Stimulated activated CD8-positive, alpha-beta memory T cell treated with anti-CD3 and anti-CD28 coated beads, Interleukin-4, amount 100 ng/mL, for 4 hours (primary cell): ENCODE measurements at places on chromosomes 2 and 18.

DNA sequence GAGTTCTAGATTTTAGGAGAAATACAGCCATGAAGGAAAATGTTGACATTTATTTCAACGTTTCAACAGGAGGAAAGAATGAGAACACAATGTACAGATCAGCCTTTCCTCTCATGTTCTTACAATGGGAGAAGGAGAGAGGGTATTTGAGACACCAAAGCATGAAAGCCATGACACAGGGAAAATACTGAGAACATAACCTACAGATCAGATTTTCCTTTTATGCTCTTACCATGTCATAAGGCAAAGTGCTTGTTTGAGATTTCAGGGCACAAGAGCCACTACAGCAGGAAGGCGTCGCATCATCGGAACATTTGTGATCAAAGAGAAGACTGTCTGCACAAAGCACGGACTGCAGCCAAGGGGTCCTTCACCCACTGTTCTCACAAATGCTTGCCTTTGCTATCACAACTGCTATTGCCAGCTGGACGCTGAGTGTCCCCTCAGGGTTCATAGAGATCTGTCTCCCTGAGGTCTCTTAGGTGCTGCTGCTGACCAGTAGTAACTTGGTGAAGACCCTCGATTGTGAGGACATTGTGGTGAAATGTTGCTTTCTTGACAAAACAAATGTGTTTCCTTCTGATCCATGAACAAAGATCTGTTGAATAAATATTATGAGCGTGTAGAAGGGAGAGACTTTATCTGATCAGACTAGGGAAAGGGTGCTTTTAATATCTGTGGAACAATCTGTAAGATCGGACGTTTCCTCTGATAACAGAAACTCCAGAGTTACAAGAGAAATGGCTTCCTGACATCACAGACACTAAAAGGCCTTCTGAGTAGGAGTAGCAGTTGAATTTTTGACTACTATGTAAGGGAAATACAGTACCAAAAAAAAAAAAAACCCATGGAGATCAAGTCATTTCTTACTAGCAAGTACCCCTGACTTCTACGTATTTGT lies 6.4 kb upstream of the IL1RL1 start:
- DNase-seq = no peak

- DNase-seq = no peak
These were observed 591.9 kb downstream of the TMEM182 start for GRCh38 chr2:103353774-103354173.

DNA sequence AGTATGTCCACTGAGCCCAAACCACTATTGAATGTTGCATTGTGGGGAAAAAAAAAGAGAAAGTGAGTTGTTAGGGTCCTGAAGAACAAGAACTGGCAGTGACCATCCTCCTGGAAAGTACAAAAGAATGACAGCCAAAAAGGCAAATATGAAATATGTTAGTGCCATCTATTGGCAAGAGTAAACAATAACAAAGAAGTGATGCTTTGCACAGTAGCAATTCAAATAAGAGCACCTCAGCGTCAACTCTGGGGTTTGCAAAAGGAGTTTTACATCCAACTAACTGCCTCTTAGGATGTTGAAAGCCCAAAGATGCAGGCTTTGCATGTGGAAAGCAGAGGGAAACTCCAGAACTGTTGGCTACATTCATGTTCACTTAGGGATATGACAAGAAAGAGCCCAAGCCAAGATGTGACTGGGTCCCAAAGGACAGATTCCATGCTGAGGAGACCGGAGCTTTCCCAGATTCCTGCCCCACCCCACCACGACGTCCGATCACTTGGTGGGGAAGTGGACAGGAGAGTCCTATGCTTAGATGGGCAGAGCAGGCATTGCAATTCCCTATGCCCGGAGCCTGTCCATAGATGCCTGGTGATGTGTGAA lies 15.6 kb downstream of the TRABD2A start:
- DNase-seq = no peak

- DNase-seq = no peak
These were observed 121.8 kb downstream of the CERS6 start for GRCh38 chr2:168577885-168578284.

DNA sequence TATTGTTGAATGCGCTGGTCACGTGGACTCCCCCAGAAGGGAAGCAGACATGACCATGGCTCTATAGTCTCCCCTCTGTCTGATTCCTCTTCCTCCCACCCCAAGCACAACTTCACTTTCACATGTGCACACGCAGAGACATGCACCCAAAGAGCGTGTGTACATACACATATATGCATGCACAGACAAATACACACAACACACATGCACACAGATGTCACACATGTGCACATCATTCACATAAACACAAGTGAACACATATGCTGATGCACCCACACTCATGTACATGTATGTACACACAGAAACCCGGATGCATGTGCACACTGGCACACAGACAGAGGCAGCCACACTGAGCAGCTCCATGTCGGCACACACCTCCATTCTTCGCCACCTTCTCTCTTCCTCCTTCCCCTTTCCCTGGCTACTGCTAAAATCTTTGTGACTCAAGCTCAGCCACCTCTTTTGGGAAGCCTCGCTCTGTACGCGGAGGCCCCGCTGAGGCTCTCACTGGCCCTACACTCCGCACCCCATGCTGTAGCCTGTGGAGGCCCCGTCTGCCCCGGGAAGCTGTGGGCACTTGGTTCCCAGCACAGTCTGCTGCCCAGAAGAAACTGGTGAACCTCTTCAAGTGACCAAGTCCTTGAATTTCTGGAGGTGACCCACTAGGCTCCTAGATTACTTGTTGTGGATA lies 101.6 kb upstream of the TEX51 start:
- DNase-seq = no peak

DNA sequence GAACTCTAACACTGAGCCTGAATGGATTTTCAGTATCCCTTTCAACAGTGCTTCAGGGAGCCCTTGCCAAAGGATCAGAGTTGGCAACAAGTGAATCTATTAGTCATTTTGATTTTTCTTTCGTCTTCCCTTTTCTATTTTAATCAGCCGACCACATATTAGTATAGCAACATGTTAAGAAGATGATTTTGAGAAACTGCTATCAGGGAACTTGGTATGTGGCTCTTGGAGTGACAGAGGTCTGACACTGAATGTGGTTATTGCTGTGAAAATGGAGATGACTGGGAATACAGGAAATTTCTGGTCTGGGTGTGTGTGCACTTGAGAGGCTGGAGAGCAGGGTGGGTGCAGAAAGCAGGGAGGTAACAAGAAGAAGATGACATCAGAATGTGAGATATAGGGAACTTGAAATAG lies 28.7 kb upstream of the IL1RL1 start:
- DNase-seq = no peak

DNA sequence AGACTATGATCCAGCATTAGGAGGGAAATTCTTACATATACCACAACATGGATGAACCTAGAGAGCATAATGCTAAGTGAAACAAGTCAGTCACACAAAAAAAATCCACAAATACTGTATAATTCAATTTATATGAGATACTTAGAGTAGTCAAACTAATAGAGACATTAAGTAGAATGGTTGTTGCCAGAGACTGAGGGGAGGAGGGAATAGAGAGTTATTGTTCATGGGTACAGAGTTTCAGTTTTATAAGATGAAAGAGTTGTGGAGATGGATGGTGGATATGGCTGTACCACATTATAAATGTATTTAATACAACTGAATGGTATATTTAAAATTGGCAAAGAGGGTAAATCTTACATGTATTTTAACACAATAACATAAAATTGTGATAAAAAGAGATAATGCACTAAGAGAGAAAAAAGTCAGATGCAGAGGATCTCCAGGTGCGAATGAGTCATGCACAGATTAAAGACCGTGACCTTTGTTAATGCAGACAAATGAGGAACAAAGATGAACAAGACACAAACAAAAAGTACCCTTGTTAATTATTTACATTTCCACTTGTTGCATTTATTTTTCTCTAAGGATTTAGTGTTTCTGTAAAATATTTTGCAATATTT lies 541.7 kb upstream of the MEX3C start:
- no peak for DNase-seq

DNA sequence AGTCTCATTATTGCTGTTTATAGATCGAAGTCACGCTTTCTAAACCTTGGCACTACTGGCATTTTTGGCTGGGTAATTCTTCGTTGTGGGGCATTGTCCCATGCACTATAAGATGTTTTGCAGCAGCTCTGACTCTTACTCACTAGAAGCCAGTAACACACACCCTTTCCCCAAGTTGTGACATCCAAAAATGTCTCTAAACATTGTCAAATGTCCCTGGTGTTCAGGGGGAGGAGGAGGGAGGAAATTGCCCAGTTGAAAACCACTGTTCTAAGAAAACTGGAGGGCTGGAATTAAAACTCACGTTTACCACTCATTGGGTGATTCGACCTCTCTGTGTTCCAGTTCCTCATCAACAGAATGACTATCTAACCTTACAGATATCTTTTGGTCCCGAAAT lies 115.7 kb upstream of the KLF7 start:
- no peak for DNase-seq

GRCh38 chr2:165746501-165746900 lies 47.5 kb downstream of the GALNT3 start:
- no peak for DNase-seq

GRCh38 chr2:168190590-168191336 lies 56.6 kb downstream of the STK39 start:
- no peak for DNase-seq

GRCh38 chr2:134155134-134155533 lies 98.7 kb upstream of the MGAT5 start:
- DNase-seq = no peak

- DNase-seq = no peak
These were observed 2.3 kb downstream of the KLHL41 start for GRCh38 chr2:169511818-169512217.

DNA sequence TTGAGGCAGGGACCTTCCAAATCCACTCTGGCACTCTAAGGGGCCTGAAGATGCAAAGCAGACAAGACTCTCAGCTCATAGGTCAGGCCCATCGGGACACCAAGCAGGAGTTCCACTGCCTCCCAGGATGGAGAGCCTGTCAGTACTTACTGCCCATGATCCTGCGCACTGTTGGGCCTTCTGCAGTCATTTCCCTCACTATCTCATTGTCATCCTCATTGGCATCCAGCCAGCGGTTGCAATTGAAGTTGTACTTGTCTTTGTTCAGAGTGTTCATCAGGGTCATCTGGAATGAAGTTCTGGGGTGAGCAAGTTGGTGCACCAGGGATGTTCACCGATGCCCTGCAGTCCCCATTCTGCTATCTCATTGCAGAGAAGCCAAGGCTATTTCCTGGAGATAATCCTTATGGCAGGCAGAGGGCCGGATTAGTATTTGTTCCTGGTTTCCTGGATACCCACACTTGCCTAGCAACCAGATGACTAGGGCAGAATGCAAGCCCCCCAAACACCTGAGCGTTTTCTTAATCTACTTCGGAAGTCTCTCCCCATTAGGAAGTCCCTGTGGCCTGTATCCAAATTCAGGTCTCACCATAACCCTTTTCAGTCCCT lies 65.1 kb downstream of the LOXHD1 start:
- no peak for DNase-seq

- DNase-seq = no peak
These were observed 20.9 kb downstream of the SLC39A10 start for GRCh38 chr2:195677884-195678283.

DNA sequence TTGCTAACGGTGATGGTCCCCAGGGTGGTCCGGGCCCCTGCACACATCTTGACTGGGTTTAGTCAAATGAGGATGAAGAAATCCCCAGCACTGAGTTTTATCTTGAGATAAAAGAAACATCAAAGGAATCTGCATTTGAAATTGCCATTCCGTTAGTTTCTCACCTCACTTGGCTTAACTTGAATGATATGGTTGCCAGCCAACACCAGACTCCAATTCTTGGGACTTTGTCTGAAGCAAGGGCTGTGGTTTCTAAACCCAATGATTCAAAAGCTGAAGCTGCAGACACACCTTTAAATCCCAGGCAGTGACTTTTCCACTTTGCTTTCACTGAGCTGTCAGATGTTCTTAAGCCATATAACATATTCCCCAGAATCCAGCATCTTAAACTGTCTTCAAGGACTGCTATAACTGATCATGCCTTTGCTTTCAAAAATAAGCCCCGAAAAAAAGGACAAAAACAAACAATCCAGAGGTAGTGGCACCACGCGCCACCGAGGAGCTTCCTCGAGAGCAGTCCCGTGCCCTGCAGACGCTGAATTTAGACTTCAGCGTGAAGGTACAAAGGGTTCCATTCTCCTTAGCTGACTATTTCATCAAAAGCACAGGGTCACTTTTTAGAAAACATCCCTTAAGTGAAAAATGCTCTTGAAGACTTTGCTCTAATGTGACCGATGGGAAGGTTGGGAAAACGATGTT lies 189.3 kb downstream of the HDAC4 start:
- no peak for DNase-seq

DNA sequence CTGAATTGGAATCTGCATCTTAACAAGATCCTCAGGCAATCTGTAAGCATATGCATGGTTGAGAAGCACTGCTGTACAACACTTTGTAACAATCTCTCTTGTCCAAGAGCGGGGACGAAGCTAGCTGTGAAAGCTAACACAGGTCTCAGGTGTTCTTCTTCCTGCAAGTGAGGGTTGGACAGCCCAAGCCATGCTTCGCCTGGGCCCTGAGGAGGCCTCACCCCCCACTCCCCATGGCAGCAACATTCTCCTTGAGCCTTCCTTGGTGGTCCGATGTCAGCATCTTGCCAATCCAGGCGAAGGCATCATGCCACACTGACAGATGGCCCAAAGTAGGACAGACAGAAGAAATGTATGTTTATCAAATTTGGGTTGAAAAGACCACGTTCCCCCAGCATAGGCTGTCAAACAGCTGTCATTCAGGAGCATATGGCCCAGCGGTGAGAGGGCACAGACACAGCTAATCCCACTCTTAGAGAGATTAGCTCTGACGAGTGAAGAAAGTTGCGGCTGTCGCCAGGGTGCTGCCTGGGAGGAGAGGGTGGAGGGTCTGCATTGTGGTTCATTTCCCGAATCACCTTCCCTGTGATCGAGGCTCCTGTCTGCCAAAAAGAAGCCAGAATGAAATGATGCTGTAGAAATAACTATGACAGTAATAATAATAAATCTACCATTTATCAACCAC lies 344.7 kb downstream of the MYCN start:
- DNase-seq = no peak

DNA sequence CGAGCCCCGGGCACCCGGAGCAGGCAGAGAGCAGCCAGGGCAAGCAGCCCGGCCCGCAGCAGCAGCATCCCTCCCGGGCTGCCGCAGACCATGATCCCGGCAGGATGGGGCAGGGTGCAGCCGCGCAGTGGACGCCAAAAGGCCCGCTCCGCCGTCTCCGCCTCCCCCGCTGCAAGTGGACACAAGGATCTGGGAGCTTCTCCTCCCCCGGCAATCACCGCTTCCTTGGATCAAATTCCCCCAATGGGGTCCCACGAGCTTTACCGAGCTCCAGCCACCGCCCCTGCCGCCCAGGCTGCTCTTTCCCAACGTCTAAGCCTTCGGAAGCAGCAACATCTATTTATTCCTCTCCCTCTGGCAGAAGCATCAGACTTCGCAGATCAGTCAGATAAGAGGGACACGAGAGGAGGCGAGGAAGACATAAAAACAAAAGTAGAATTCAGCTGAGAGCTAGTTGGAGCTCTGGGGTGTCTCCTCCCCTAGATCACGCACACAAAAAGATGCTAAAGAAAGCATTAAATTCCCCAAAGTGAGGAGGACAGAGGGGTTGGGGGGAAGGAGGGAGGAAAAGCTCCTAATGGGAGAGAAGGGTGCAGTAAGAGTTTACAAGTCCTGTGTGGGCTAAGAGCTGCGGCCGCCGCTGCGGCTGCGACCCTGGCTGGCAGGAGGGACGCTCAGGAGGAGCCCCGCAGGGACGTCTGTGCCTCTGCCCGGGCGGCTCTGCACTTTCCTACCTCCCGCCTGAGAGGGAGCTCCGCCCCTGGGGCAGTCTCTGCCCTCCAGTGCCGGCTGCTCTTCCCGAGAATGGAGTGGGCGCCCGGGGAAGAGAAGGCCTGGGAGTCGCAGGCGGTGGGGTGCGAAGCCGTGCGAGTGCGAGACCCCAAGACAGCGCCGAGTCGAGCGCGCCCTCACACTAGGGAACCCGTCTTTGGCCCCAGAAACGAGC lies at the start of gene FRZB:
TSS of gene FRZB (minus strand) at position 177 of the 946 bp plus-strand sequence. CDS start at position 92, 85 bp downstream.
- DNase-seq = no peak
